ENCODE measurements at places on chromosomes 6 and 20.

- no peak for DNase-seq
These were observed 93.6 kb downstream of the TMEM242 start for GRCh38 chr6:157229713-157230112.

DNA sequence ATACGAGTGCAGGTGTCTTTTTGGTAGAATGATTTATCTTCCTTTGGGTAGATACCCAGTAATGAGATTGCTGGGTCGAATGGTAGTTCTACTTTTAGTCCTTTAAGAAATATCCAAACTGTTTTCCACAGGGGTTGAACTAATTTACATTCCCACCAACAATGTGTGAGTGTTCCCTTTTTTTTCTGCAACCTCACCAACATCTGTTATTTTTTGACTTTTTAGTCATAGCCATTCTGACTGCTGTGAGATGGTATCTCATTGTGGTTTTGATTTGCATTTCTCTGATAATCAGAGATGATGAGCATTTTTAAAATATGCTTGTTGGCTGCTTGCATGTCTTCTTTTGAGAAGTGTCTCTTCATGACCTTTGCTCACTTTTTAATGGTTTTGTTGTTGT is 1.9 kb upstream of the ZNF831 start:
- DNase-seq: no peak

DNA sequence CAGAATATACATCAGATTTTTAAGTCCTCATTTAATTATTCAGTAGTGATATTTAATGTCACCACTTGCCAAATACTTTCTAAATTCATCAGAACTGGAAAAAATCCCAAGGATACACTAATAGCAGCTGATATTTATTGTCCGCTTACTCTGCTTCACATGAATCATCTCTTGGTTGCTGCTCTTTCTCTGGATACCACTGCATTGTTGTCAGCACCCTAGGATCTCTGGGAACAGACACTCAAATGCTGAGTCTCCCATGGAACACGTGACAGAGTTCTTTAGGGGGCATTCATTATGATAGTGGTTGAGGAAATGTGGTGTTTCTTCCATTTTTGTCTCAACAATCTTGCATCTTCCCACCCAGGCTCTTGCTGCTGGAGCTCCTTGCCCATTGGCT is 318.0 kb downstream of the RFPL4B start:
- no peak for DNase-seq

DNA sequence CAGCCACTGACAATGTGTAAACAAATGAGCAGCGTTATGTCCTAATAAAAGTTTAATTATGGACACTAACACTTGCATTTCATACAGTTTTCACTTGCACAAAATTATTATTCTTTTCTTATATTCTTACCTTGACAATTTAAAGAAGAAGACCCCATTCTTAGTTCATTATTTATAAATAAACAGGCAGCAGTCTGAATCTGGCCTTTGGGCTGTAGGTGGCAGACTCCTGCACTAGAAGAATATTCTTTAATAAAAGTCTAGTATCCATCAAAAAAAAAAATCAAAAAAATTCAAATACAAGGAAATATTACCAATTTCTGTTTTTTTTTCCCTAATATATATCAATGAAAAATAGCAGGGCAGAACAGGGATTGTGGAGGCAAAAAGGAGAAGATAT is 24.8 kb downstream of the PTCHD4 start:
- DNase-seq: no peak

DNA sequence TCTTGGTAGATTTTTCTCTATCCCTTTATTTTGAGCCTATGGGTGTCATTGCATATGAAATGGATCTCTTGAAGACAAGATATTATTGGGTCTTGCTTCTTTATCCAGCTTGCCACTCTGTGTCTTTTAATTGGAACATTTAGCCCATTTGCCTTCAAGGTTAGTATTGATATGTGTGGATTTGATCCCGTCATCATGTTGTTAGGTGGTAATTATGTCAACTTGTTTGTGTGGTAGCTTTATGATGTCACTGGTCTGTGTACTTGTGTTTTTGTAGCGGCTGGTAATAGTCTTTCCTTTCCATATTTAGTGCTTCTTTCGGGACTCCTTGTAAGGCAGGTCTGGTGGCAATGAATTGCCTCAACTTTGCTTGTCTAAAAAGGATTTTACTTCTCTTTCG is 61.9 kb downstream of the UNC5CL start:
- no peak for DNase-seq

GRCh38 chr6:70371454-70372105 is 41.7 kb upstream of the FAM135A start:
- no peak for DNase-seq

GRCh38 chr6:82365016-82365795 is 1.6 kb downstream of the TPBG start:
- DNase-seq: no peak

DNA sequence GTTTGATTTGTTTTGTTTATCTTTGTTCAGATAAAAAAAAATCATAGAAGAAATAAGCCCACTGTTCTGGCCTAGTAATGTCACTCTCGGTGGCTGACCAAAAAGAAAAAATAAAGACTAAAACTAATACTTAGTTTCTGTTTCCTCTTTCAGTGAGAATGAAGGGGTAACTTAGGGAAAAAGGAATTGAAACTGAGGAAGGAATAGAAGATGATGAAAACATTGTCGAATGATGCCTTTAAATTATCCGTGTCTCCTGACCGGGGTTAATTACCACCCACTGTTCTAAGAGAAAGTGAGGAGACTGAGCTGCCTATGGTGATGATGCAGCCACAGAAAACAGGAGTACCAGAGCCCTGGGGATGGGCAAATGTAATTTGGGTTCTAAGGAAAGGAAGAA is 73.1 kb downstream of the PTCHD4 start:
- no peak for DNase-seq

GRCh38 chr6:42257614-42258013 is 40.0 kb upstream of the MRPS10 start:
- no peak for DNase-seq

DNA sequence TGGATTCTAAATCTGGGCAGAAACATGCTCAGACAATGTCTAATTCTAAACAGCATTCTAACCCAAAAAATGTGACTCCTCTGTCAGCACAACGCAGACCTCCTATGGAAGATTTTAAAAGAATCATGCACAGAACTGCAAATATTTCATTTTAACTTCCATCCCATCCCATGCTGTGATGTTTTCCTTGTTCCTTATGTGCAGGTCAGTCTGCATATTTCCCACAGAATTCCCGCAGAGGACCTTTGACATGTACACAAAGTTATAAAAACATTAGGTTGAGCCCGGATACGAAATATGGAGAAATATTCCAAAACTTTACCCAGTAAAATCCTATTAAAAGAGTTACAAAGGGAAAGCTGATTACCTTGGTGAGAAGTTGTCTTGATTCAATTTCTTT is 467.1 kb upstream of the EPHA7 start:
- no peak for DNase-seq

- DNase-seq: no peak
These were observed 114.2 kb downstream of the UNC5CL start for GRCh38 chr6:40924839-40925238.

DNA sequence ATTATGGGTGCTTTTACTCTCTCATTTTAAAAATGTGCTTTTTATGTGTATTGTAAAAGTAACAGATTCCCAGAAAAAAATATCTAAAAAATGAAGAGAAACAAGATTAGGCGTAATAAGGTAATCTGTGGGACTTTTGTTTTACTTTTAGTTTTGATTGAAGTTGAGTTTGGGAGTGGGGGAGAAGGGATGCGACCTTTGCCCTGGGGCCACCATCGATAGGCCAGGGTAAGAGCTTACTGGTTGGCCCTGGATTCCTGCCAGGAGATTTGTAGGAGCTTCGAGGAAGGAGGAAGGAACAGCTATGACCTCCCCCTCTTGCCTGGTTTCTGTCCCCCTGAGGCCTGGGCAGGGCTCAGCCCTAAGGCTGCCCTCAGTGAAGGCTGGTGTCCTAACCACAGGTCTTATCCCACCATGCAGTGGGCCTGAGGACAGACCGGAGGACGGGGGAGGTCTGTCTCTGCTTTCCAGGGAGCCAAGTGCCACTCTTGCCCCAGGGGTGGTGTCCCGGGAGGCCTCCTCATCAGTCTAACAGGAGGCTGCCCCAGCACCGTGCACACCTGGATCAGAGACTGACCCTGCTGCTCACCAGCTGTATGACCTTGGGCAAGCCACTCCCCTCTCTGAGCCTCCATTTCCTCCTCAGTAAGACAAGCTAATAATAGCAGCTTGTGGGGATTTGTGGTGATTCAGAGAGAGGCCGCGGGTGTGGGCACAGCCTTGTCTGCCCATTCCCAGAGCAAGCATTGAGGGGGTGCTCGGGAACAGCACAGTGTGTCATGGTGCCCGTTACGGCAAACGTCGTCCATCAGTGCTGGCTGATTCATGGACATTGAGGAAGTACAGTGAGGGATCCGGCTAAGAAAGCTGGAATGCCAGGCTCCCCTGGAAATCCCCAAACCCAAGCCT is 21.2 kb downstream of the TGM2 start:
- no peak for DNase-seq

DNA sequence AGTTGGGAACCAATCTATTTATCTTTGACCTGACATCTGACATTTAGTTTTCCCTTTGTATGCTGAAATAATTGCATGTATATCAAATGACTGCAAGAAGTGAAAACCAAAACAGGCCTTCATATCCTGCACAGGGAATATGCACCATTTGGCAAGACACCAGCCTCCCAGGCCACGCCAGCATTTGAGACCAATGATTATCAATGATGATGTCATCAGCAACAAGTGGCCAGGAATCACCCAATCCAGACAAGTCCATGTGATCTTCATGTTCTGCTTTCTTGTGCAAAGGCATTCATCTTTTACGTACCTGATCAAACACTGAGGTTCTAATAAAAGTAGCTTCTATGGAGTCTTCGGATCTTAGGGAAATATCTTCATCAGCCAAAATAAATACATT is 107.4 kb upstream of the TENT5A start:
- no peak for DNase-seq

DNA sequence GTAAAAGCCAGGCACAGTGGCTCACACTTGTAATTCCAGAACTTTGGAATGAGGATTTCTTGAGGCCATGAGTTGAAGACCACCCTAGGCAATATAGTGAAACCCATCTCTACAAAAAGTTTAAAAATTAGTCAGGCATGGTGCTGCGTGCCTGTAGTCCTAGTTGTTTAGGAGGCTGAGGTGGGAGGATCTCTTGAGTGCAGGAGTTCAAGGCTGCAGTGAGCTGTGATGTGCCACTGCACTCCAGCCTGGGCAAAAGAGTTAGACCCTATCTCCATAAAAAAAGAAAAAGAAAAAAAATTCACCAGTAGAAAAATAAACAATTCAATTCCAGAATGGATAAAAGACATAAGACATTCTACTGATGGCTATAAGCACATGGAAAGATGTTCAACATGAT is 104.9 kb upstream of the LGSN start:
- DNase-seq: no peak

GRCh38 chr20:45782890-45783289 is 8.8 kb downstream of the WFDC3 start:
- DNase-seq: no peak
